ENCODE measurements at places on chromosomes 7 and 10. TPM values are rescaled to one million over a fixed set of nuclear protein-coding genes. Genes with fewer than 3 reads are reported as not detected.

DNA sequence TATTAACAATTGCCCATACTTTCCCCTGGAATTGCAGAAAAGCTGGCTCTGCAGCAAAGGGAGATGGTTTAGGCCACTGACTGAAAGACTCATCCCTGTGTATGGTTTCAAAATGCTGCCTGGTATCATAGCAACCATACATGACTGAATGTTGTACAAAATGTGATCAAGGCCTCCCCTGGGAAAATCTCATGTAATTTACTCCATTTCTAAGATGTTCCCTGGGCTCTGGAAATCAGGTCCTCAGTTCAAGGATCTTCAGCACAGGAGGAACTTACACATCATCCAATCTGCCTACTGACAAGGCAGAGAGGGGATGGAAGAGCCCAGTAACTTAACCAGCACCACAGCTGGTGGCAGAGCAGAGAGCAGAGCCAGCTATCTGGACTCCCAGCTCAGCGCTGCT lies 111.8 kb downstream of the JAZF1 start:
- no peak overlapping the region for H3K4me3 ChIP-seq
- H3K4me1 ChIP-seq: peaks cover 36% of the 10 kb centered on the region
- no peaks in the 10 kb centered on the region for H3K36me3 ChIP-seq
- H3K27me3 ChIP-seq: no peaks in the 10 kb centered on the region
- peak overlapping the region; percentile 50 for H3K27ac ChIP-seq

GRCh38 chr10:33886299-33886698 lies 551.8 kb upstream of the NRP1 start:
- no peak overlapping the region for H3K4me3 ChIP-seq
- no peaks in the 10 kb centered on the region for H3K4me1 ChIP-seq
- H3K27ac ChIP-seq: no peak overlapping the region
- peaks cover 18% of the 10 kb centered on the region for H3K27me3 ChIP-seq

Gene C10orf67
- not detected for total RNA-seq

GRCh38 chr7:157077986-157078644 lies 60.6 kb upstream of the UBE3C start:
- DNase-seq: no peak
- peaks cover 39% of the 10 kb centered on the region for H3K27me3 ChIP-seq
- H3K36me3 ChIP-seq: no peaks in the 10 kb centered on the region
- no peak overlapping the region for H3K27ac ChIP-seq
- no peaks in the 10 kb centered on the region for H3K4me1 ChIP-seq
- H3K4me3 ChIP-seq: peak overlapping the region; percentile 43

DNA sequence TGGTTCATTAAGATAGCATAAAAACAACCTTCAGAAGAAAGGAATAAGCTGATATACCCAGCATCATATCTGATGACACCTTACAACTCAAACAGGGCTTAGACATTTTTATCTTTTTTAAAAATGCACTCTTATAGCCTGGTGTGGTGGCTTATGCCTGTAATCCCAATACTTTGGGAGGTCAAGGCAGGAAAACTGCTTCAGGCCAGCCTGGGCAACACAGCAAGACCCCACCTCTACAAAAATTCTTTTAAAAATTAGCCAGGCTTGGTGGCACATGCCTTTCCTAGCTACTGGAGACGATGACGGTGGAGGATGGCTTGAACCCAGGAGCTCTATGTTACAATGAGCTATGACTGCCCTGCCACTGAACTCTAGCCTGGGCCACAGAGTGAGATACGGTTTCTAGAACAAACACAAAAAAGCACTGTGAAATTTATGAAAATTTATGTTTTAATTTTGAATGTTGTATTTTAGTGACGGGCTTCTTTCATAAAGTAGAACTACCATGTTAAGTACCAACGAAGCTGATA lies 12.3 kb upstream of the KMT2E start:
- no peaks in the 10 kb centered on the region for H3K27me3 ChIP-seq
- no peak for DNase-seq
- H3K36me3 ChIP-seq: peaks cover 14% of the 10 kb centered on the region
- H3K4me3 ChIP-seq: no peak overlapping the region

DNA sequence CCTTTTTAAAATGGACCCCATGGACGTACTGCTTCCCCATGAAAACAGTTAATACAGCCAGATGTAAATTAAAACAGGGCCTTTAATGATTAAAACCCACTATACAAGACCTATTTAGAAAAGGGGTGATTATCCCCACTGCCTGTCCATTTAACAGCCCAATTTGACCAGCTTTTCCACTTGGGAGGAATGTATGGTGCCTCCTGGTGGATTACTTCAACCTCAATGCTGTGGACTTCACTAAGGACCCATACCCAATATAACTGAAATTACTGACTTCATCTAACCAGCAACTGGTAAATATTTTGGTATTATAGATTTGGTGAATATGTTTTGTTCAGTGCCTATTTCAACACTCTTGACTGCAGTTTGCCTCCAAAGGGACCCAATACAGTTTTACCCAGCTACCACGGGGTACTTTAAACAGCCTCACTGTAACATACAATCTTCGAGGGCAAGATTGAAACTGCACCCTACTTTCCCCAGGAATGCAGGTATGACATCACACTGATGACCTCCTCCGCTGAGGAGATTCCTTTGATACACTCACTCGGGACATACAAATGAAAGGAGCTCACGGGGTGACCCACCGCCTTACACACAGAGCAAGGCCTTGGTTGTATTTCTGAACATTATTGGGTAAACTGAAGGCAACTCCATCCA lies 192.8 kb downstream of the DNAJC1 start:
- H3K36me3 ChIP-seq: no peaks in the 10 kb centered on the region
- no peak for DNase-seq
- no peaks in the 10 kb centered on the region for H3K27me3 ChIP-seq
- H3K4me3 ChIP-seq: no peak overlapping the region
- peaks cover 3% of the 10 kb centered on the region for H3K4me1 ChIP-seq

- DNase-seq: no peak
- H3K27me3 ChIP-seq: no peaks in the 10 kb centered on the region
- H3K4me3 ChIP-seq: no peak overlapping the region
Observed at GRCh38 chr10:127834791-127835190, 58.0 kb downstream of the CLRN3 start.

Gene LFNG
- 21.0 TPM for total RNA-seq

GRCh38 chr10:132803416-132804210 lies 17.7 kb upstream of the NKX6-2 start:
- no peak overlapping the region for H3K4me3 ChIP-seq
- no peaks in the 10 kb centered on the region for H3K4me1 ChIP-seq
- no peak overlapping the region for H3K27ac ChIP-seq
- peaks cover 9% of the 10 kb centered on the region for H3K27me3 ChIP-seq

DNA sequence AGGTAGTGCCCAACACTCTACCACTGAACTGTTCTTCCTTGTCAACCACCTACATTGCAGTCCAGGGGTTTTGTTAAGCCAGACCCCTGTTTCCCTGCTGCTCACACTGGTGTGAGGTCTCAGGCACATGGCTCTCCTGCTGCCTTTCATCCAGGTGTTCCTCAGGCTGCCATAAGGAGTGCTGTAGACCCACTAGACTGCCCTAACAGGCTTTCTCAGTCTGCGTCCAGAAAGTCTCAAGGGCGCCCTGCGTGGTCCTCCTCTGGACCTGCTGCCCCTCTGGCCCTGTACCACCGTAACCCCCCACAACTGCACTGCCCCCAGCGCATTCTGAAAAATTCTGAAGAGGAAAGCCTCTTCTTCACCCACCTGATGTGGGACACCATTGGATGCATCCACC lies 225.7 kb upstream of the ANKRD30A start:
- no peak overlapping the region for H3K27ac ChIP-seq
- no peak for DNase-seq
- H3K4me1 ChIP-seq: no peaks in the 10 kb centered on the region
- H3K4me3 ChIP-seq: no peak overlapping the region

Gene NODAL
- not detected for total RNA-seq

- peak; percentile 76 for DNase-seq
- H3K36me3 ChIP-seq: no peaks in the 10 kb centered on the region
- peaks cover 3% of the 10 kb centered on the region for H3K27me3 ChIP-seq
- H3K27ac ChIP-seq: no peak overlapping the region
- H3K4me3 ChIP-seq: peak overlapping the region; percentile 88
Observed at GRCh38 chr7:69596723-69597277, 1.5 kb upstream of the AUTS2 start.

GRCh38 chr10:45224219-45224841 lies 91.1 kb downstream of the OR13A1 start:
- H3K36me3 ChIP-seq: no peaks in the 10 kb centered on the region
- no peak overlapping the region for H3K4me3 ChIP-seq
- no peak overlapping the region for H3K27ac ChIP-seq
- peaks cover 2% of the 10 kb centered on the region for H3K27me3 ChIP-seq

GRCh38 chr7:132771301-132771730 lies 195.0 kb upstream of the PLXNA4 start:
- peaks cover 8% of the 10 kb centered on the region for H3K4me1 ChIP-seq
- H3K27me3 ChIP-seq: peaks cover 5% of the 10 kb centered on the region
- H3K36me3 ChIP-seq: no peaks in the 10 kb centered on the region
- DNase-seq: no peak
- H3K4me3 ChIP-seq: no peak overlapping the region
- H3K27ac ChIP-seq: no peak overlapping the region

DNA sequence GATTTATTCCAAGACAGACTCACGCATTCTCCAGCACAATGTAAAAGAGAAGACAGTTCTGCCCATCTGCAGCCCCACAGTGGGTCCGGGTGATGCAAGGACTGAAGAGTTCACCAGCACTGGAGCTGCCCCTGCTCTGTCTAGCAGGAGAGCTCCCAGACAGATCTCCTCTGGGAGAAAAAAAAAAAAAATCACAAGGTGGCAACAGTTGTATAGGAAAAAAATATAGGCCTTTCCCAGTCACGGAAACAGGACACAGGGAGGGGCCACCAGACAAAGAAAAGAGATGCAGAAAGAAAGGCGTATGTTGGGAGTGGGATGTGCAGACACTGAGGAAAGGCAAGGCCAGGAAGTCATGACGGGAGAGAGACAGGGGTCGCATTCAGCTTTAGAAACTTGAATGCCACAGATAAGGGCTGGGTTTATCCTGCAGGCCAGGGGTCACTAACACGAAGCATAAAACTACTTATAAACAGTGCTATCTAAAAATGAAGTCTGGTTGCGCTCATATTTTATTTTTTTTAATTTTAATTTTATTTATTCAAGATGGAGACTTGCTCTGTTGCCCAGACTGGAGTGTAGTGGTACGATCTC lies 54.1 kb downstream of the FAM171A1 start:
- H3K4me1 ChIP-seq: peaks cover 19% of the 10 kb centered on the region
- H3K4me3 ChIP-seq: no peak overlapping the region
- no peaks in the 10 kb centered on the region for H3K36me3 ChIP-seq
- H3K27ac ChIP-seq: no peak overlapping the region

- no peak overlapping the region for H3K27ac ChIP-seq
- no peaks in the 10 kb centered on the region for H3K36me3 ChIP-seq
- H3K27me3 ChIP-seq: no peaks in the 10 kb centered on the region
- no peak for DNase-seq
- H3K4me3 ChIP-seq: no peak overlapping the region
Observed at GRCh38 chr10:23481363-23481961, 42.6 kb downstream of the OTUD1 start.
